ENCODE measurements at places on chromosomes 4 and X. TPM values are rescaled to one million over a fixed set of nuclear protein-coding genes. Genes with fewer than 3 reads are reported as not detected.

- H3K36me3 ChIP-seq, result no peaks in the 10 kb centered on the region
- no peaks in the 10 kb centered on the region for H3K27me3 ChIP-seq
- DNase-seq, result no peak
- H3K4me1 ChIP-seq, result no peaks in the 10 kb centered on the region
Measured at GRCh38 chr4:1752284-1753041, 31.1 kb downstream of the TACC3 start.

GRCh38 chrX:126723881-126724280 lies 95.6 kb upstream of the PRR32 start:
- H3K4me1 ChIP-seq, result no peaks in the 10 kb centered on the region
- H3K4me3 ChIP-seq, result no peak overlapping the region
- no peaks in the 10 kb centered on the region for H3K36me3 ChIP-seq
- no peak overlapping the region for H3K27ac ChIP-seq

DNA sequence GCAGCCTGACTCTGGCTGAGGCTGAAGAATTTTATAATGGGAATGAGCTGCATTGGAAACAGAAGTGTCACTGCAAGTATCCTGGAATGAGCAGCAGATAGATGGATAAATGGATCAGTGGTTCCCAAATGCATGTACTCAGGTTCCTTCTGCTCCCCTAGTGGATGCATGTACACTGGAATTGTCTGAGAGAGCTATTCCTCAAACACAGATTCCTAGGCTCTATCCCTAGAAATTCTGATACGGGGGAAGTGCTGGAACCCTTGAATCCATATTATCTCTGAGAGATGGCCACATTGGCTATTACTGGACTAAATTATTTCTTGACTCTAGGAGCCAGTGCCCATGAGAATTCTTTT lies 64.8 kb downstream of the TMEM131L start:
- no peaks in the 10 kb centered on the region for H3K36me3 ChIP-seq
- no peaks in the 10 kb centered on the region for H3K27me3 ChIP-seq
- no peaks in the 10 kb centered on the region for H3K4me1 ChIP-seq
- no peak overlapping the region for H3K27ac ChIP-seq
- no peak overlapping the region for H3K4me3 ChIP-seq

The CXCL11 gene
- polyA plus RNA-seq, result 0.03 TPM

The ARR3 gene
- not detected for polyA plus RNA-seq

The GLRA2 gene
- polyA plus RNA-seq, result not detected

Measured in fibroblast of lung (primary cell).